ENCODE measurements at places on chromosomes 12 and 14.

GRCh38 chr12:92753976-92754885, 51.4 kb downstream of the PLEKHG7 start:
- DNase-seq = no peak

DNA sequence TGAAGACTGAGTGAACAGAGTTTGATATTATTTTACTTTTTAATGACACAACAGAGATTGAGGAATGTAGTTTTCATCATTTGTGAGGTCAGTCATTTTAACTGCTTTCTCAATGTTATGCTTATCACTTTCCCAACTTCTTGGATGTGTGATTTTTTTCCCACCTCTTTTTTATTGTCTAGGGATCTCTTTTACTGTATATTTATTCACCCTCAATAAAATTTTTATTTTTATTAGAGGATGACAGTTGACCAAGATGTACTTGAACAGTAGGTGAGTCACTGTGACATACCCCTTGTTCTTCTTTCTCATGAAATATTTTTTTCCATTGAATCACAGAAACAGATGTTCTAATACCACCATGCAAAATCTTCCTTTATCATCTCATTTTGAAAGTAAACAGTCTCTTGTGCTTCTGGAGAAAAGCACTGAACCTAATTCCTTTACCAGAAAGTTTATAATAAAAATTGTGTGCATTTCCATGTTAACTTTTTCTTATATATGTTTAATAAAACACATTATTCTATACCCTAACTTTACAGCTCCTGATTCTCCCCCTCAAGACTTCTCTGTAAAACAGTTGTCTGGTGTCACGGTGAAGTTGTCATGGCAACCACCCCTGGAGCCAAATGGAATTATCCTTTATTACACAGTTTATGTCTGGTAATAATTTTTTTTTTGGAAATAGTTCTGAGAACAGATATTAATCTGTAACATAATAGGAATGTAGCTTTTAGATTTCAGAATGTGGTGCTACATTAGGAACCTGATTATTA, 65.9 kb downstream of the PTPRQ start:
- no peak for DNase-seq

DNA sequence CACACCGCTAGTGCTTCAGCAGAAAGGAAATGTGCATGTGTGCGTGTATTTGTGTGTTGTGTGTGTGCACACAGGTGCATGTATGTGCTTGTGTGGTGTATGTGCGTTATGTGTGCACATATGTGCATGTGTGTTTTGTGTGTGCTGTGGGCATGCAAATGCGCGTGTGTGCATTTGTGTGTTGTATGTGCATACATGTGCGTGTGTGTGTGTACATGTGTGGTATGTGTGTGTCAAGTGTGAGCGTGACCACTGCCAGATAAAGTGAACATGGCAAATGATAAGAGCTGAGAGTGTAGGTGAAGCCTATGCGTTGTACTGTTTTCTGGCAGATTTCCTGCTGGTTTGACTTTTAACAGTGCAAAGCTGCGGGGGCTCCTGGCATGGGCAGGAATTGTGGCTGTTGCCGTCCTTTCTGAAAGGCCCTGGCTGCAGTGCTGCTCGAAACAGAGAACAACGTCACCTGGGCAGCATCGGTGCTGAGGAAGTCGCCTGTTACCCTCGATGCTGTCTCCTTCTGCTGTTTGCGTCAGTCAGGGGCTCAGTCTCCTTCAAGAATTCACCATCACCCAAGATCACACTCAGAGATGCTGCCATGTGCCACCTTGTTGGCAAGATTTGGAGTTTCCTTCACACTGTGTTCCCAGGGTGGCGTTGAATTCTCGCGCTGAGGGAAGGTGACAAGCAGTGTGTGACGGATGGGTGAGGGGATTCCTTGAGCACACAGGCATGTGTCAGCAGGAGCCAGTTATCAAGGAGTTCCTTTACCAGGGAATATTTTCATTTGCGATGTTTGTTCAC, 56.1 kb downstream of the ADGRD1 start:
- no peak for DNase-seq

- DNase-seq = no peak
Observed at GRCh38 chr12:123787466-123787865, 25.4 kb downstream of the DNAH10 start.

DNA sequence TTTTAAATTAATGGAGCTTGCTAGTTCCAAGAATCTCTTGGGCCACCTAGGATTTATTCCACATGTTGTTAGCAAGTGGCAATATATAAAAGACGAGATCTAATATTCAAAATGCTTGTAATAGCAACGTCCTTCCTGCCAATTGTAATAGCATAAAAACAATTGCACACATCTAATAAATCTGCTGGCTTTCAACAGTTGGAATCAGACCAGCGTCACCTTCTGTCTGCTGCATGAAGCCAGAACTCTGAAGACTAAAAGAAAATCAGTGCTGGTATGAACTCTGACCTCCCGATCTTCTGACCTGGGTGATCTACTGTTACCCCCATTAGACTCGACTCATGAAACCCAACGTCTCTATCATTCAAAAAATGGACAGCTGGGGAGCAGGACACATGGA, 100.6 kb downstream of the DIO2 start:
- DNase-seq = no peak

- no peak for DNase-seq
Observed at GRCh38 chr14:86003998-86004397, 474.1 kb downstream of the FLRT2 start.

DNA sequence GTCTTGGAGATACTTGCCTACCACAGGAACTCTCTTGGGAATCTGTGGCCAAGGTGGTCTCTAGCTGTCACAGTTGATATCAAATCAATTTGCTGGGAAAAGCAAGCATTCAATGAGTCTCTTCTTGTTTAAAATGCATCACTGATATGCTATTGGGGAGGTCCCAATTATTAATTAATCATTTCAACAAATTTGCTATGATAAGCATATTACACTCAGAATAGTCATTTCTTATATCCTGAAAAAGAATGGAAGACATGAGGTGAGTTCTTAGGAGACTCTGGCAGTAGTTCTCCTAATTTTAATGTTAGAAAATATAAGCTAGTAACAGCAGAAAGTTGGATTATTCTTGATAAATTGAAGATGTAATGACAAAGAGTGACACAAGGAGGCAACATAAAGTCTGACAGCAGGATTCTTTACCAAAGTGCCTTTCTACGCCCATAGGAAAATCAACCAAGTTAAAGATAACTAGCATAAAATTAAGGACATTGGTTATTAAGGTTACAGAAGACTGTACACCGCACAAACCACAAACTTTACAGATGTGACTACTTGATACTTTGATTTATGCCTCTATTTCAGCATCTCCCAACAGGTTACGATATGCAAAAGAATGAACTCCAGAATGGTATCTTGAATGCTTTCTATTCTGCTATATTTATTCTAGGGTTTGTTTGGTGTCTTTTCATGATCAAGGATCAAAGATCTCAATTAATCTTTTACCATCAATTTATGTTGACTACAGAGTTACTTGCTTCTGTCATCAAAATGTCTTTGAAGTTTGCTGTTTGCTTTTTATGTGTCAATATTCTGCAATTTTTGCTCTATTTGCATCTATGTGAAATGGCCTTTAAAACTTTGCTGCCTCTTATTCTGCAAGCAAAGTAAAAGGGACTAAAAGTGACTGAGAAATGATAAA, 349.6 kb upstream of the CLEC14A start:
- DNase-seq = no peak

DNA sequence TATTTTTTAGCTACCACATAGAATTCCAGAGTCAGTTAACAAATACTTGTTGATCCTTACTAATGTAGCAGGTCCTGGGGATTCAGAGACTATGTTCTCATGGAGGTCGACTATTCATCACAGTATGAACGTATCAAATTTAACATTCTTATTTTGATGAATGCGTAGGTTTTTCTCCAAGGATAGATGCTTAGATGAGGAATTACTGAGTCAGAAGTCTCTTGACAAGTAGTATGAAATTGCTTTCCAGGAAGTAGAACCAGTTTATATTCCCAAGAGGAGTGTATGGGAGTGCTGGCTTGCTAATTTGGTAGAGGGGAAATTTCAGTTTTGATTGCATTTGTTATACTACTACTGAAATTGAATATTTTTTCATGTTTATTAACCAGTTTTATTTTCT, 42.8 kb upstream of the CRADD start:
- DNase-seq = no peak

GRCh38 chr14:70934502-70935134, 27.4 kb downstream of the PCNX1 start:
- DNase-seq = peak; percentile 24

- no peak for DNase-seq
Observed at GRCh38 chr12:62893276-62893675, 41.7 kb downstream of the PPM1H start.

GRCh38 chr14:103160321-103161053, 37.2 kb downstream of the TNFAIP2 start:
- DNase-seq = peak; percentile 22

- DNase-seq = no peak
Observed at GRCh38 chr14:49766839-49767238, 1.1 kb upstream of the KLHDC2 start.

- DNase-seq = no peak
Observed at GRCh38 chr14:35708062-35708461, 101.0 kb downstream of the RALGAPA1 start.

GRCh38 chr12:58367041-58367440, 425.7 kb downstream of the ATP23 start:
- no peak for DNase-seq

GRCh38 chr12:88272456-88272855, 130.3 kb downstream of the TMTC3 start:
- DNase-seq = no peak

All from CD4-positive, alpha-beta T cell treated with Interleukin-6 for 4 hours (primary cell).